ENCODE measurements at places on chromosomes 3 and 15.

DNA sequence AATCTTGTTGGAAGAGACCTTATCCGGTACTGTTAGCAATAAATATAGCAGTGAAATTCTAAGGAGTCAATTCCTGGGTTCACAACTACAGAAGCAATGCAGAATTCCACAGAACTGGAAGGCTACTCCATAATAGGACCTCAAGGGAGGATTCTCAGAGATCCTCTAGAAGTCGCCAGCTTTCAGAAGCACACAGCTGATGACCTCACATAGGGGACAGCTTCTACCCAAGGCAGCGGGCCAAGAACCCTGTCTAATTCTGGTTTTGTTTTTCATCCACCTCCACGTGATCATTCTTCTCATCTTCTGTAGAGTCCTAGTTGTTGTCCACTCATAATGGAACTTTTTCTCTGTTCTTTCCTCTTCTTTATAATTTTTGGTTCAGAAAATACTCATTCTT is 99.4 kb downstream of the ERC2 start:
- no peak for DNase-seq

DNA sequence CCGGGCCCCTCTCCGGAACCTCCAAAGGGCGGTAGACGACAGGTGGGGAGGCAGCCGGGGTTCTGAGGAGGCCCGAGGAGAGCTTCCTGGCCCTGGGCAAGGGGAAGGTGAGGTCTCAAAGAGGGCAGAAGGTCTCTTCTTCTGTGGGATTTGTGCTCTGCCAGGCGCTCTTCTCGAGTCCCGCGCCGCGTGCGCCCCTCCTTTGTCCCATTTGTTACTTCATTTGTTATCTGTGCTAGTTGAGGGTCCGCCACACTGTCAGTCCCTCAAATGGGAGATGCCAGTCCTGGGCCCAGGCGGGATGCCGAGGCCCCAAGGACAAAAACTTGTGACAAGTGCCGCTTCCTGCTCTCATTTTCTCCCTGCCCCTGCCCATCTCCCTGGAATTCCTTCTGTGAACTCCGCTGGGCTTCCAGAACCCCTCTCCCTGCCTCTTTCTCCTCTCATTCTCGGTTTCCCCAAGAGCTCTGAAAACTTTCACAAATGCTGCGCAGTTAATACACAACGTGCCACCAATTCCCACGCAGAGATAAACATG is 1.5 kb downstream of the ST8SIA2 start:
- DNase-seq: no peak

DNA sequence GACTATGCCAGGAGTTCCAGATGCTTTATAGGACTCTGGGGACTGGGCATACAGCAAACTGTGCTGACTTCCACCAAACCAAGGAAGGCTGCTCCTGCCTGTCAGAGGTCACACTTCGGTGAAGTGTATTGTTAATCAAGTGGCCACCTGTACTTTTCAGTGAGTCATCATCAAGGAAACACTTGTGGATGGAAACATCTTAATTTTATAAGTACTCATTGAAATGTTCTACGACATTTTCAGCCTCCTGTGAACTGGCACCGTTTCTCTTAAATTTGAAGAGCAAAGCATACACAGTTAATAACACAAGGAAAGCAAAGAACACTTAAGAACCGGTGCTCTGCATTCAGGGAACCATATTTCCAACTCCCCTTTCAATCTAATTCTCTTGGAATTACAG is 801.7 kb upstream of the DPPA4 start:
- no peak for DNase-seq

DNA sequence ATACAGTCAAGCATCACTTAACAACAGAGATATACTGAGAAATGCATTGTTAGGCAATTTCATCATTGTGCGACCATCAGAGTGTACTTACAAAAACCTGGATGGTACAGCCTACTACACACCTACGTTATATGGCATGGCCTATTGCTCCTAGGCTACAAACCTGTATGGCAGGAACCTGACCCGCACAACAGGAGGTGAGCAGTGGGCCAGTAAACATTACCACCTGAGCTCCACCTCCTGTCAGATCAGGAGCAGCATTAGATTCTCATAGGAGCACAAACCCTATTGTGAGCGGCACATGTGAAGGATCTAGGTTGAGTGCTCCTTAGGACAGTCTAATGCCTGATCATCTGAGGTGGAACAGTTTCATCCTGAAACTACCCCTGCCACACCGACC is 89.7 kb downstream of the SCAPER start:
- no peak for DNase-seq

DNA sequence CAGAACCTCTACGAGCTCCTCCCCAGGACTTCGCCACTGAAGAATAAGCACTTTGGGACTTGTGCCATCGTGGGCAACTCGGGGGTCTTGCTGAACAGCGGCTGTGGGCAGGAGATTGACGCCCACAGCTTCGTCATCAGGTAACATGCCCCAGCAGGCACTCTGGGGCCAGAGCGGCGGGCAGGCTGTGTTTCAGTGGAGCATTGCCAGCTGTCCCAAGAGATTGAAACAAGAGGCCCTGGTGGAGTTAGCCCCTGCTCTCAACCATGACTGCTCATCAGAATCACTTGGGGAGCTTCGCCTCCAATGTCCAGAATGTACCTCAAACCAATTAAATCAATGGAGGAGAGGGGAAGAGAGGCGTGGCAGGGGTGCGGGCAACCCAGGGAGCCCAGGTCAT is 44.8 kb downstream of the ST8SIA2 start:
- no peak for DNase-seq

DNA sequence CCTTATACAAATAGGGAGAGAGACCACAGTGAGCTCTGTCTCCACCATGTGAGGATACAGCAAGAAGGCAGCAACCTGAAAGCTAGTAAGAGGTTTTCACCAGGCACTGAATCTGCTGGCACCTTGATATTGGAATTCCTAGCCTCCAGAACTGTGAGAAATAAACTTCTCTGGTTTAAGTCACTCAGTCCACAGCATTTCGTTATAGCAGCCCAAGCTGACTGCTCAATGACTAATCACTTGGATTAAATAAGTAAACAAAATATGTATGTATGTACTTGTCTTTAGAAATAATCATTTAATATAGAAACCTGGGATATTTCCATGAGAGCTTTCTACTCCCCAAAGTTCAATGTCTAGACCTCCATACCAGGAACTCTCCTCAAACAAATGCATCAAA is 162.0 kb downstream of the IMPG2 start:
- DNase-seq: no peak

DNA sequence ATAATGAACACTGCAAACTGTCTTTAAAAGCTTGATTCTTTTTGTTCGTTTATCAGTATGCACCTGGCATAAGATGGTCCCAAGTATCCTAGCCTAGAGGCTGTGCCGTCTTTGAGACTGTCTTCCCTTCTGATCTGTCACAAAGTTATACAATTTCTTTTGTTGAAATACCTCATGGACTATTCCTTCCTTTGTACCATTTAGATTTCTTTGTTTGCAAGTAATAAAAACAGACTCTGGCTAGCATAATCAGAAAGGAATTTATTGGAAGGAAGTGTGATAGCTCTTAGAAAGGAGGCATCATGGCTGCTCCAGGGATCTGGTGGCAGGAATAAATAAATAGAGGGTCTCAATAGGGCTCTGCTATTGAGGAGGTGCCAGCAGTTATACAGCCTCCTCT is 280.4 kb downstream of the SLC9A9 start:
- DNase-seq: no peak

DNA sequence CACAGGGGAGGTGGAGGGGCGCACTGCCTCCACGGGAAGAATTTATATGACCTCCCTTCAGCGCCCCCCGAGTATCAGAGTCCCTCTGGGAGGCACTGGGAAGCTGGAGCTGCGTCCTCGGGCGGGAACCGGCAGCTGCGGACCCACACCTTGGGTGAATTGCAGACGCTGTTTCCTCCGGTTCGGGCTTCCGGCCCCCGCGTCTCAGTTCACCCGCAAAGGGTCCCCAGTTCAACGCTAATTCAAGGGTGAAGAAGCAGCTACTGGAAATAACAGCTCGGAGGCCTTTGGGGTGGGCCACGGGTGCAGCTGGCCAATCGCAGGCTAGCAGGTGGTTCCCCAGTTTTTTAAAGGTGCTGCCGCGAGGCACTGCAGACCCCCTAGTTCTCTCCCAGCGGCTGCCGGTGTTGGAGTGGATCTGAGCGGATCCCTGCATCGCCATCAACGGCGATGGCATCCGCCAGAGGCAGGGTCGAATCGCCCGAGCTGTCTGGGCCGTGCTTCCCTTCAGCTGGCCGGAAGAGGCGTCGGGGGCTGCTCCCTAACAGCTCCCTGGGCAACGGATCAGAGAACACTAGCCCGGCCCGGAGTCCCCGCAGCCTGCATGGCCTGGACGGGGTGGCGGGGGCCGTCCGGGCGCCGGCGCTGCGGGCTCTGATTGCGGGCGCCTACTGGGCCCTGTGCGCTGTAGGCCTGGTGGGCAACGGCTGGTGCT is 19.4 kb upstream of the ADAMTS7 start:
- no peak for DNase-seq

All from SK-N-DZ (cell line).